GM20000 (cell line): ENCODE measurements at places on chromosomes 5 and 9.

GRCh38 chr5:65774346-65774745 lies 52.3 kb downstream of the NLN start:
- peak; percentile 25 for DNase-seq

DNA sequence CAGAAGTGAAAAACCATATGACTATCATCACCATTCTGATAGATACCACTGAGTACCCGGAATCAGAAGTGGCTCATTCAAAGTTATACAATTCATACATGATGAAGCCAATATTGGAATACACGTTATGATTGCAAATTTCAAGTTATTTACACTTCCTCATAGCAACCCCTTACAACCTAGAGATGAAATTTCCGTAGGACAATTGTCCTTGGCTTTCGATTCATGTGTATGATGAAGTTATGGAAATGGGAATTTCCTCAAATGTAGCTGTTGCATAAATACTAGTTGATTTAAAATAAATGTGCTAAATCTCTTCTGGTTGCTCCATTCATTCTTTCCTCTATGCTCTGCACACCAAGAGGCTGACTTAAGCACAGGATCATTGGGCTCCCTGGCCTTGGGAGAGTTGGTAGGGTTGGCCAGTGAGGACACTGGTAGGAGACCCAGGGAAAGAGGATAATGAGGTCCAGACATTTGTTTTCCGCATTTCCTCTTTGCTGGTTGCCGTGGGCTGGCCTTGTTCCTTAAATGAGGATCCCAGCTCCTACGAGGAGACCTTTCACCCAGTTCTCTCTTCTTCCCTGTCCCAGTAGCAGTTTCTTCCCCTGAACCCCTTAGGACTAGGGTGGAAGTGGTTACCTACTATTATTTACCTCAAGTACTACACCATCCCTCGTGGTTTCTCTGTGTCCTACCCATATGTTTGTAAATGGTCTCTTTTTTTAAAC lies 90.3 kb downstream of the ZNF474 start:
- no peak for DNase-seq

- DNase-seq, result no peak
These were observed 334.7 kb downstream of the DIRAS2 start for GRCh38 chr9:90307891-90308290.

- DNase-seq, result no peak
These were observed 18.1 kb downstream of the LRRC70 start for GRCh38 chr5:62596691-62597090.

DNA sequence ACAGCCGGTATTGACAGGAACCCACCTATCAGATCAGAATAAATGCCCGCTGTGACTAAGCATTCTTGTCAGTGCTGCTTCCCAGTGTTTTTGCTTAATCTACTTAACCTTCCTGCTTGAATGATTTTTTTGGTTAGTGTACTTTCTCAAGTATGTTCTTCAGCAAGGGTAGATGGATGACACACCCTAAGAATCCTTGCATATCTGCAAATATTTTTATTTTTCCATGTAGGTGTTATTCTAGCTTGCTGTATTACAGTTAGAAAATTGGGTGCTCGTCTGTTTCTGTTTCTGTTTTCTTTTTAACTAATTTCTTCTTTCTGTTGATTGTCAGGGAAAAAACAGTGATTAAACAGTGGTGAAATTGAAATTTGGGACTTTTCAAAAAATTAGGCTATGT lies 64.5 kb downstream of the SEC61B start:
- no peak for DNase-seq

GRCh38 chr5:66850354-66851075 lies 254.3 kb downstream of the MAST4 start:
- no peak for DNase-seq

- peak; percentile 31 for DNase-seq
These were observed 5.8 kb upstream of the IFNA1 start for GRCh38 chr9:21434202-21435014.

DNA sequence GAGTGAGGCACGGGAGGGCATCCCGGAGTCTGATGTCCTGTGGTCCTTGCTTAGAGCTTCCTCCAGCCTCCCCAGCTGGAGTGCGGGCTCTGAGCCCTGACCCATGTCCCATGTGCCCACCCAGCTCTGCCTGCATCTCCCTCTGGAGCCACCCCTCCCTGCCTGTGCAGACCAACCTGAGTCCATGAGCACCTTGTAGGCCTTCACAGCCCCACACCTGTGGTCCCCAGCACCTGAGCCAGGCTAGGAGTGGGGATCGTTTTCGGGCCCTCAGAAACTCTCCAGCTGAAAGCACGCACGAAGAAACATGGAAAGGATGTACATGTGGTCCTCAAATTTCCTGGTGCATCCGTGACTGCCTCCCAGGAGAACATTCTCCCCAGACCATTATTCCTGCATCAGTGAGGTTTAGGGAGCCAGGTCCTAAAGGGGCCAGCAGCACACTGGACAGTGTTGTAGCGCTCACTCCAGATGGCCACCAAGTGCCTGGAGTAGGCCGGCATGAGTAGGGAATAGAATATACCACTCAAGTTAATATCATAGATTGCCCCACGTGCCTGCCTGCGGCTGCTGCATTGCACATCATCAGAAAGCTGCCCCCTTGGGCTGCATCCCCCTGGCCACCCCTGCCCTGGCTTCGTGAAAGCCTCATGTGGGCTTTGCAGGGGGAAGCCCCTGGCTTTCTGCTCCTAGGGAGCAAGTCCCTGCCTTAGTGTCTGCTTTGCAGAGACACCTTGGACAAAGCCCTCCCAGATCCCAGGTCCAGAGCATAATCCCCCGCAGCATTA lies 80.6 kb downstream of the WNK2 start:
- peak; percentile 27 for DNase-seq

GRCh38 chr9:12813960-12814876 lies 39.4 kb downstream of the LURAP1L start:
- DNase-seq, result no peak

DNA sequence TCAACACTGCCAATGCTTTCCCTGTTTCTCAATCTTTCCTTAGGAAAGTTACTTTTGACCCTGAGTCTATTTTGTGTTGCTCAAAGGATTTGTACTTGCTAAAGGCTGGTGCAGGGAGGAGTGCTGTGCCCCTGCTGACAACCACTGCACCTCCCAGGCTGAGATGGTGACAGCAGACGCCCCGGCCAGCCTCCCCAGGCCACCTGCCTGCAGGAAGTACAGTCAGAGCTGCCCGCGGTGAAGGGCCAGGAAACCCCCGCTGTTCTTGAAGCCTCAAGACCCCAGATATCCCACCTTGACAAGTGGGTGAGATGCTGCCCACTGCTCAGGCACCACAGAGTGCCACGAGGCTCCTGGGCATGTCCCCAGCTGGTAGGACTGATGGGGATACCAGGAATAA lies 44.2 kb upstream of the CKMT2 start:
- DNase-seq, result no peak

GRCh38 chr9:25864509-25864908 lies 186.3 kb upstream of the TUSC1 start:
- no peak for DNase-seq

GRCh38 chr5:112004867-112005622 lies 248.1 kb upstream of the NREP start:
- peak; percentile 34 for DNase-seq

GRCh38 chr9:120191141-120191540 lies 388.8 kb downstream of the CDK5RAP2 start:
- no peak for DNase-seq

- no peak for DNase-seq
These were observed 4.8 kb downstream of the PLK2 start for GRCh38 chr5:58455066-58455465.

GRCh38 chr9:33489066-33489465 lies 15.3 kb upstream of the NOL6 start:
- DNase-seq, result no peak

DNA sequence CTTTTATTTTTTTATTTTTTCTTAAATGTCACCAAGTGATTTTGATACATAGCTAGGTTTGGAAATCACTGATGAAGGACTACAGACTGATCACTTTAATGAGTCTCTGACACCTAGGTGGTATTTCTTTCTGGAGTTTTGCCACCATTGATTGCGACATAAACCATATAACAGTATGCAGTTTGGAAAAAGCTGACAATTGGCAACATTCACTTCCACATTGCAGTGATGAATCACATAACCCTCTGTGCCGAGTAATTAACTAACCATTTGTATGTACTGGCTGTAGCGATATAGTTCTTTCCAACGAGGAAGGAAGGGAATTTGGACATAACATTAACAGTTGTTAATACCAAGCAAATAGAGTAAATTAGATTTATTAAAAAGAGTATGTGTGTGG lies 222.9 kb upstream of the EFNA5 start:
- no peak for DNase-seq

DNA sequence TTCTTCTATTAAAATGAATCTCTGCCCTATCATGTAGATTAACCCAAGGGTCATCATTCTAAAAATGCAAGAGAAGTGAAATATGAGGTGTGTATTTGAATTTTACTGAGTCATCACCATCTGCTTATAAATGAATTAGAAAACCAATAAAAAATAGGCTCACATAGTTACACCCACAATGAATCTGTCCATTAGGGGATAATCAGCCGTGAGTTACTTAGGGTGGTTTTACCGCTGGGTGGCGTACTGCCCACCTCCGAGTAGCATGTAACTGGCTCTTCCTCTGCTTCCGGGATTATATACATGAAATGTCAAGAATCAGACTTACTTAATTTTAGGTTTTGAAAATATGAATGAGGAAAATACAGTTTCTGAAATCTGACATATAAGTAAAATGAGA lies 332.9 kb upstream of the CCNG1 start:
- no peak for DNase-seq

DNA sequence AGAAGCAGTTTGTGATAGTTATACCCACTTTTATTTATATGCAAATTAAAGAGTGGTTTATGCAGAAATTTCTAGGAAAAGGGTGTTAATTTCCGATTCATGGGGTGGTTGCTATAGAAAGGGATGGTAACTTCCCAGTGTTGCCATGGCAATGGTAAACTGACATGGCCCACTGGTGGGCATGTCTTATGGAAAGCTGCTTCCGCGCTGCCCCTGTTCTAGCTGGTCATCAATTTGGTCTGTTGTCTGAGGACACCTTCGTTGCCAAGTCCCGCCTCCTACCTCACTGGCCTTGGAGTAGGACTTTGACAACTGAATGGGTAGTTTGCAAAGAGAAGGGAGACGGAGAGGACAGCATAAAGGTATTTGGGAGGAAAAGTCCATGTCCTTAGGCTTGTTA lies 74.0 kb upstream of the SMIM23 start:
- no peak for DNase-seq

- DNase-seq, result peak; percentile 2
These were observed 880.9 kb upstream of the SEMA6A start for GRCh38 chr5:117455236-117456233.

- no peak for DNase-seq
These were observed 131.4 kb downstream of the FAM114A2 start for GRCh38 chr5:153907170-153907775.

- DNase-seq, result no peak
These were observed 4.4 kb downstream of the SNX18 start for GRCh38 chr5:54521856-54522479.

DNA sequence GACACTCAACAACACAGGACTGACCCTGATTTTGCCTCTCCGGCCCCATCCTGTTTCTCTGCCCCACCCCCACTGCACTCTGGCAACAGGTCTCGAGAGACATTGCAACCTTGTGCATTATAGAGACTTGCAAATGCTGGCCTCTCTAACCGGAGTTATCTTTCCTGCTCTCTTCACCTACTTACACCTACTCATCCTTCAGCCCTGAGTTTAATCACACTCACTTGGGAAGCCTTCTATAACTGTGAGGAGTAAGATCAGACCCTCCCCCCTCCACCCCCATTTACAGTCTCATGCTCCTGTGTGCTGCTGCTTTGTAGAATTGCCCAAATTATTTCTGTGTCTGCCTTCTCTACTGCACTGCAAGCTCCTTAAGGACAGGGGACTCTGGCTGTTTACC lies 42.8 kb downstream of the WWC1 start:
- no peak for DNase-seq

- no peak for DNase-seq
These were observed 240.2 kb upstream of the ZNF608 start for GRCh38 chr5:124986667-124987066.

GRCh38 chr5:132019337-132019736 lies 7.9 kb upstream of the ACSL6 start:
- DNase-seq, result no peak

DNA sequence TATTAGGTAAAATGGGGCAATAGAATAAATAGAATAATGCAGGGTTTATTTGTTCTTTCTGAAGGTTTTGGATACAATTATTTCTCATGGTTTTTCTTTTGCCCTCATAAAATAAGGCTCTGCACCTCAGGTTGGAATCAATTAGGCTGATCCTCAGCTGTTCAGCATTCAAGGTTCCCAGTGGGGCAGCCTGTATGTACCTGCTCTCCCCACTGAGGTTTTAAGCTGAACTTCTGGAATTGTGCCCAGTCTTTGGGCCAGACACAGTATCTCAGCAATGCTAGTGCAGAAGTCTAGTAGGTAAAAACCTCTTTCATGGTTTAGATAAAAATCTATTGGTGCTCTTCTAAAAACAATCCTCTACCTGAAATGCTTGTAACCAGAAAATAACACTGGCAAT lies 98.0 kb downstream of the EDIL3 start:
- no peak for DNase-seq

DNA sequence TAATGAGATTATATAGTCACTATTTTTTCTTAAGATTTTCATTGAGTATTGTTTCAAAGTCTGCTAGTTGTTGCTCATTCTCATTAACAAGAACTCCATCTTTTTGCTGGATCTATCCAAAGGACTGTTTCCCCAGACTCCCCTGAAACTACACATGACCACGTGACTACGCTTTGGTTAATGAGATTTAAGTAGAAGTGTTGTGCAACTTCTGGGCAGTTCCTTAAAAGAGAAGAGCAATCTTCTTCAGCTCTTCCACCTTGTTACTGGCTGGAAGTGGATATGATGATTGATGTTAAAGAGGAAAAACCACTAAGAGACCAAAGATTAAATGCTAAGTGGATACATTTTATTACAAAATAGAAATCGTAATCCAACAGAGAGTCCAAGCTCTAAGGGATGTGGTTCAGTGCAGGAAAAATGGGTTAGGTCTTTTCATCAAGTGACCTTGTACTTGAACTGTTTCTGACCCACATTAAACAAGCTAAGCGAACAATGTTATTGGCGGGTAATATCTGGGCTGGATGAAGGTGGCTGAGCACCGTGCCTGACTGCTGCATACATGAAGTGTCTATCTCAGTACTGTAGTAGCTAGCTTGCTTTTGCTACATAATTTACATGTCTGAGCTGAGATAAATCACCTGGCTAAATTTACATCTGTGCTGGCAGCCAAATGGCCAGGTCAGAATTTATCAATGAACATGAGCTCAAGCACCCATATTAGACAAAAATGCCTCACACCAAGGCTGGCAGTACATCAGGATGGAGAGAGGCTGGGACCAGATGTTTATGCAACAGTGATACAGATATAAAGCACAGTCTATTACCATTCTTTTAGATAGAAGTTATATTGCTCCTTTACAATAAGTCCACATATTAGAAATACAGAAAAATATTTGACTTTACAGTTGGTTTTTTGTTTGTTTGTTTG lies 7.5 kb upstream of the CTNNAL1 start:
- no peak for DNase-seq

- no peak for DNase-seq
These were observed 40.7 kb upstream of the AKNA start for GRCh38 chr9:114428466-114428865.

- no peak for DNase-seq
These were observed 443.8 kb downstream of the BNC2 start for GRCh38 chr9:16426716-16427115.

- DNase-seq, result no peak
These were observed 257.9 kb downstream of the ASTN2 start for GRCh38 chr9:117156771-117157535.

- no peak for DNase-seq
These were observed 8.1 kb downstream of the FCN2 start for GRCh38 chr9:134888603-134889190.
